ENCODE measurements at places on chromosomes 7 and 10.
A peak's percentile ranks its signal among the peaks of the same experiment; 100 is the strongest.

- DNase-seq, result no peak
Observed at GRCh38 chr10:114565066-114565465, 93.0 kb downstream of the ABLIM1 start.

DNA sequence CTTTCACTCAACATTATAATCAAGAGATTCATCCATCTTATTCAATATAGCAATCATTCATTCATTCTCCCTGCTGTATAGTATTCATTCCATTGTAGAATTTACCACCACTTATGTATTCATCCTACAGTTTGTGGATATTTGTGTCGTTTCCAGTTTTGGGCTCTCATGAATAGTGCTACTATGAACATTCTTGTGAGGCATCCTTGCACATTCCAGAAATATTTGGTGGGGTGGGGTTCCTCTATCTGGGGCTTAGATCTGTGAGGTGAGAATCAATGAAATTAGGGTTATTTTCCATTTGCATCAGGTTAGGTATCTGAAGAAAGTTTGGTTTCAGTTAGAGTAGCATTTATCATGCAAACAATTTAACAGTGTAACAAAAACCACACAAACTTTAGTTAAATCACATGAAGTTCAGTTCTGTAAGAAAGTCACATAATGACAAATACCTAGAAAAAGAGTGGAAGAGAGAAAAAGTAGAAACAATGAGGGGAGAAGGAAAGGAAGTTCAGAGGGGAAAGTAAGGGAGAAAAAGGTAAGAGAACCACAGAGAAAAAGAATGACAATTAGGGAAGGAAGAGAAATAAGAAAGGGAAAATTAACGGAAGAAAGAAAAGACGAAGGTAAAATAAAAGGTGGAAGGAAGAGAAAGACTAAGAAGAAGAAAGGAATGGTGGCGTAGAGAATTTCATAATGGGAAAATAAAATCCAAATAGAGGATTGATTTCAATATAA lies 25.3 kb upstream of the CBLL1 start:
- no peak for DNase-seq

DNA sequence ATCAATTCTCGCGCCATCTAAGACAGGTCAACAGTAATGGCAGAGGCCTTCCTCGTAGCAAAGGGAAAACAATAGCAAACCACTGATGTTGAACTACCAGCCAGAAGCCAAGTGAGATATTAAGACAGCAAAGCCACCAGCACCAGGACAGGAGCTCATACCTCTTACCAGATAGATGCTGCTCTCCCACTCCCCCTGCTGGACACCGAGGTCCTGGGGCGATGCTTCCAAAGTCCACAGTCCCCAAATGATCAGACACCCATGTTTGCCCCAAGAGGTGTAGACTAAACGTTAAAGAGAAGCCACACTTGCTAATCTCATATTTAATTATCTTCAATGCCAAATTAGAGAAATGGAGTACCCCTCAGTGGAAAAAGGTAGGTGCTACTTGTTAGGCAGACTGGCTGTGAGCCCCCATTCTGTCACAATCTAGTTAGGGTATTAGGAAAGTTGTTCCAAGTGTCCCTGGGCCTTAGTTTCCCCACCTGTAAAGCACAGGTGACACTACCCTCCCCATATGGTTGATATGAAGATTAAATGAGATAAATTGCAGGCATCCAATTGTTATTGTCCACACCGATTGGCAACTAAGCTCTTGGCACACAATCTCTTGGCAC lies 39.9 kb downstream of the TOMM7 start:
- DNase-seq, result peak; percentile 80

DNA sequence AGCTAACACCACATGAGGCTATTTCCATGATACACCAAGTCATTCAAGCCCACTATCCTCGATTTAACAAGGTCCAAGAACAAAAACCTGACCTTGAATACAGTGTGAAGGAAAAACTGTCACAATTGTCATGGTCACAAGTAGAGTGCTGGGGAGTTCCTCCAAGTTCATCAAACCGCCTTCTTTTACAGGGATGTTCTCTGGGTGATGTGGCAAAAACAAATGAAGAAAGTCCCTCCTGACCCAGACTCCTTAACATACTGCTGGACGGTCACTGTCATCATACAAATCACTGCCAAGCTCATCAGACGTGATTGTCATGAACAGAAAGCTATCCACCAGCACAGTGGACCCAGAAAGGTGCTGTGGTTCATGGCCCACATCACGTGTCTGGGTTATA lies 28.9 kb downstream of the HIPK2 start:
- DNase-seq, result no peak

Measured in activated naive CD4-positive, alpha-beta T cell treated with anti-CD3 and anti-CD28 coated beads, Interleukin-2, amount 50 U/mL, for 16 hours (primary cell).